Amniotic stem cell (primary cell): ENCODE measurements at places on chromosomes 3 and 15.

- no peak for DNase-seq
These were observed 49.6 kb upstream of the ICE2 start for GRCh38 chr15:60528530-60528929.

GRCh38 chr3:178823591-178824246 lies 247.9 kb downstream of the ZMAT3 start:
- no peak for DNase-seq

- DNase-seq = peak; percentile 25
These were observed 161.6 kb downstream of the GAP43 start for GRCh38 chr3:115784739-115785536.

- no peak for DNase-seq
These were observed 61.8 kb downstream of the OXNAD1 start for GRCh38 chr3:16326724-16327349.

DNA sequence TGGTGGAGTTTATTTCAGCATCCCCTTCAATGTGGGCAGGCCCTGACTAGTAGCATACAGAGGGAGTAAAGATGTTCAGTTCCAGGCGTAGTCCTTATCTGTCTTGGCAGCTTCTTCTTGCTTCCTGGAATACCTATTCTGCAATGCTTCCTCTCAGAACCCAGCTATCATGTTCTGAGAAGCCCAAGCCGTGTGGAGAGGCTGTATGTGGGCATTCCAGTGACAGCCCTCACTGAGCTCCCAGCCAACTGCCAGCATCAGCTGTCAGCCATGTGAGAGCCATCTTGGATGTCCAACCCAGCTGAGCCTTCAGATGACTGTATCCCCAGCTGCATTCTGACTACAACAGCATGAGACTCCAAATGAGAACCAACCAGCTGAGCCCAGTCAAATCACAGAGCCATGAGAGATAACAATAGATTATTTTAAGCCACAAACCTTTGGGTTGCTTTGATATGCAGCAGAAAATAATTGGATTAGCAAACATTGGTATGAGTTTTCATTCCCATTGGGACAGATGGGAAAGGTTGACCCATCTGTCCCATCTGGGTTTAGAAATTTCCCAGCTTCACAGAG lies 8.4 kb upstream of the CMTM7 start:
- DNase-seq = no peak

GRCh38 chr15:83665480-83665879 lies 11.6 kb downstream of the ADAMTSL3 start:
- no peak for DNase-seq

GRCh38 chr3:42741796-42742195 lies 31.3 kb downstream of the CCDC13 start:
- no peak for DNase-seq

DNA sequence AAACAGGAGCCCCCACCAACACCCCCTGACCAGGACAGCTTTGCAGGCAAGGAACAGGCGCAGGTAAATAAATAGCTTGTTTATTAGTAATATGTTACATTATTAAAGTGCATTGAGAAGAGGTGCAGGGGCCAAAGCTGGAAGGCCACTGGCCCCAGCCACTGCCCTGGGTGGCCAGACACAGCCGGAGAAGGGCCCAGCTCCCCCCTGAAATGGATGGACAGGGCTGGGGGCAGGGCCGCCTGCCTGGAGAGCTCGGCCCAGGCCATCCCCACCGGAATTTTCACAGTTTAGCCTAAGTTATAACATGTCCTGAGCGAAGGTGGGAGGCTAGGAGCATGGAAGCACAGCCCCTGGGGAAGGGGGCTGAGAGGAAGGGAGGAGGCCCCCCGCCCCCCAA lies 24.5 kb downstream of the SEMA7A start:
- DNase-seq = no peak

DNA sequence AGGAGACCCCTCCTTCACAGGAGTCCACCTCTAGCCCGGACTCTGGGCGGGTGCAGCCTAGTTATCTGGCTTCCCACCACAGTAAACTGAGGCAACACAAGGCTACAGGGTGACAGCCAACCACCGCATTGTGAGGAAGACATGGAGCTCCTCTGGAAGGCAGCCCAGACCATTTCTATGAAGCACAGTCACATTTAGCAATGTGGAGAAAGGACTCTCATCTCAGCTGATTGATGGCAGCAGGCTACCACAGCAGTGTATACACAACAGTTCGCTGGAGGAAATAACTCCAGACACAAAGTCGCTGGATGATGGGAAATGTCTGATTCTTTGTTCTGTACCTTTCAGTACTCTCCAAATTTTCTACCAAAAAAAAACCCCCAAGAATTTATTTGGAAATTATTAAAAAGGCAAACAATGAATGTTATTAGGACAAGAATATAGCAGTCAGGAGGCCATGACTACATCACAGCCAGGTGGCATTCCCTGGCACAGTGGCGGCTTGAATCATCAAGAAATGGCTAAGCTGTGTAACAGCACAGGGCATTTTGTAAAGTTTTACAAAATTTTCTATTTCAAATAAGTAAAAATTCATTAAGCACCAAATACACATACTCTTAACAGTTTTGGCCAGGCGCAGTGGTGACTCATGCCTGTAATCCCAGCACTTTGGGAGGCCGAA lies 40.1 kb downstream of the FAN1 start:
- no peak for DNase-seq

DNA sequence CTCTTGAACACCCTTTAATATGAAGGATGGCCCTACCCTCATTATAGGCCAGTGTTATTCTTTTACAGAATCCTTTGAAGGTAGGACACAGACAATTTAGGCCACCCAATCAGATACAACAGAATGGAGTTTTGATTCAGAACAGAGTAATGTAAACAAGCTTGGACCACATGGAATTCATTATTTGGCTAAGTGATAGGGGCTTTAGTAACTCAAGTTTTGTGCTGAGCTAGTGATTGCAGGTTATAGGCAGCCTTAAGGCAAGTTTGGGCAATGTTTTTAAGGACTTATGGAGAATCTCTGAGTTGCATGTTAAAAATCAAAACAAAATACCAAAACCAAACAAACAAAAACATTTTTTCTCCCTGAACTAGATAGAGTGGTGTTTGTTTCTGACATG lies 312.1 kb upstream of the ROBO1 start:
- DNase-seq = no peak

- no peak for DNase-seq
These were observed 49.5 kb downstream of the CGNL1 start for GRCh38 chr15:57425842-57426241.

DNA sequence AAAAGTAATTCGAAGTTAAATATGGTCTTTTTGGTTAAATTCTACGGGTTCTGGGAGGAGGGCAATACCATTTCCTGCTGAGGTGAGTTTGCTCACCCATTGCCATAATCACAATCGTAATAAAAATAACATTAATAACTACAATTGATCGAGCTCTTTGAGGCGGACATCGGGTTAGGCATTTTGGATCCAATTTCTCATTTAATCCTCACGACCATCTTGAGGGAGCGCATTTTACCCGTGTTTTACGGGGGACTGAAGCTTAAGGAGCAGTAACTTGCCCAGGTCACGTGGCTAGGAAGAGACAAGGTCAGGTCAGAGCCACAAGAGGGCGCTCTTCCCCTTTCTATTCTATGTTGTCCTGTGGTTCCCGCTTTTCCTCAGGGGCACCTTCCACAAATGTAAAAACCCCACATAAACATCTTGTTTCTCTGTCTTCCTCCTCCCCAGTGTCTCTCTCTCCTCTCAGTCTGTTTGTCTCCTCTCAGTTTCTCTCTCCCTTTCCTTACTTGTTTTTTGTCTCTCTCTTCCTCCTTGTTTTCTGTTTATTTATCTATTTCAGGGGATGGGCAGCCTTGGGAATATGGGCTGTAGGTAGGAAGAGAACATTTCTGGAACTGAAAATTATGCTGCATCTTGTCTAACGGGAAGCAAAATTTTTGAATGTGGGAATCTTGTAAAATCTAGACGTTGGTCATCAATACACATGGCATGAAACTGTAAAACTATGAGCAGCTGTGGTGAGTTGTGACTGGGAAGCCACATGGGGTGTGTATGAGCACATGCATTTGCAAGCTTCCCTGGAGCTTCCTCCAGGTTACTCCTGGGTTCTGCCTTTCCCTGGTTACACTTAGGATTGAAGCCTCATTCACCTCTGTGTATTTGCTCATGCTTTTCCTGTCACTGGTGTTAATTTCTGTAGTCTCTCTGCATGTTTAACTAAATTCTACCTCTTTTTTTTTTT lies 71.0 kb downstream of the SQOR start:
- DNase-seq = peak; percentile 63

GRCh38 chr3:155876503-155876902 lies 6.1 kb downstream of the GMPS start:
- DNase-seq = no peak

GRCh38 chr15:92922418-92923002 lies 22.4 kb downstream of the CHD2 start:
- no peak for DNase-seq

GRCh38 chr3:129036222-129037092 lies 24.1 kb upstream of the GP9 start:
- no peak for DNase-seq

DNA sequence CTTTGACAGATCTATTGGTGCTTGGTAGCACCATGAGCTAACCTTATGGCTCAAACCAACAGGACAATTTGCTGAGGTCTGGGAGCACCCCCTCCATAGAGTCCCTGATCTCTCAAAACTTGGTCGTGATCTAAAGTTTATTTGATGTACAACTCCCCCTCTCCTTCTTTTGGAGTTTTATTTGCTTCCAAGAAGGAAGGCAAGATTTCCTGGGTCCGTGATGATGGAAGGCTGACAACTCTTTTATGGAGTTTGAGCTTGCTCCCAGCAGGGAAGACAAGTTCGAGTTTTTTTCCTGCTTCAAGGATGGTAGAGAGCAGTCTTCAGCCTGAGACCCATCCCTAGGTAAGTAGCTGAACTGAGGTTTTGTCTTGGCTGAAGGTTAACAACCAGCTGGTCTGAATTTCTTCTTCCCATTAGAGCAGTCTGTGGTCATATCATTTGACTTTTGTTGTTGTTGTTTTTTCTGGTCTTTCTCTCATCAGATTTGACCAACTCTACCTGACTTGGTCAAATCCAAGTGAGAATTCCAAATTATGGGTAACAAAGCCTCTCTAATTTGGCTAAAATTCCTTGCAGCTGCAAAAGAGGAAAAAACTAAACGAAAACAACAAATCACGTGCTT lies 2.8 kb upstream of the MUC20 start:
- DNase-seq = no peak

GRCh38 chr3:51984269-51984647 lies 923 bp downstream of the ACY1 start:
- DNase-seq = no peak

DNA sequence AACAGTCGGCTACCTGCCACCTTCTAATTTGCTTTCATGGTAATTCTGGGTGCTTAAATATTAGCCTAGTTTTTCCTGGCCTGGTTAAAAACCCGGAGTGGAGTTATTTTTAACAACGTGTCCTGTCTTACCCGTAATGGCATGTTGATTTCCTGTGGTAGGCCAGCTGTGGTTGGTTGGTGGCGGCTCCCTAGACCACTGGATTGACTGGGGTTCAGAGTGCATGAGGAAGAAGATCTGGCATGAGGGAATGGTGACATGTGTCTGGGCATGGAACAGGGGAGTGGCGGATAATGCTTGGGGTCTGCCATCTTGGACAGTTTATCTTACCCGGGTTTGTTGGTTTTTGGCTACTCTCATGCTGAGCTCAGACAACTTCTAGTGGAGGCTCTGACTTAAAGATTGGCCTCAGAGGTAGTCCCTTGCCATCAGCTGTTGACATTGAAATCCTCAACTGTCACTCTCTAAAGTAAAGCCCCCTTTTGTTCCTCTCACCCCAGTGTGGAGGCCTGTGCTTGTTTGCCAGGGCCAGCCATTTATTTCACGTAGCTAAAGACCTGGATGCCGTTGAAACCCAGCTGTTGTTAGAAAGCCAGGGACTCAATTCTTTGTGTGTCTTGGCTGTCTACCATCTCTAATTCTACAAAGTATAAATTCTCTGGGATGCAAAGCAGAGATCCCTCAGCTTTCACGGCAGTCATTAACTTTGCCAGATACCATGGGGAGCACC lies 81.6 kb downstream of the DNASE1L3 start:
- no peak for DNase-seq

GRCh38 chr3:122687298-122687697 lies 6.7 kb downstream of the PARP14 start:
- no peak for DNase-seq

- DNase-seq = no peak
These were observed 29.1 kb downstream of the SEMA3G start for GRCh38 chr3:52415800-52416199.

DNA sequence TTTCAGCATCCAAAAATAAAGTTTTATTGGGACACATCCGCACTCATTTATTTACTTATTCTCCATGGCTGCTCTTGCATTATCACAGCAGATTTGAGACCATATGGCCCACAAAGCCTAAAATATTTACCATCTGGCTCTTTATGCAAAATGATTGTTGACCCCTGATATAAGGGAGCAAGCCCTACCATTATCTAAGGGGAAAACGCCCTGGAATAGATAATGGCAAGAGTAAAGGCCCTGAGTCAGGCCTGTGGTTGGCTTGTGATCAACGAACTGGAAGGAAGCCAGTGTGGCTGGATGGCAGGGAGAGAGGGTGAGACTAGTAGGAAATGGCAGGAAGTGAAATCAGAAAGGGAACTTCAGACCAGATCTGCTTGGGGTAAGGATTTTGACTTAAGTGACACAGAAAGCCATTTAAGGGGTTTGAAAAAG lies 24.6 kb upstream of the DMXL2 start:
- peak; percentile 15 for DNase-seq

DNA sequence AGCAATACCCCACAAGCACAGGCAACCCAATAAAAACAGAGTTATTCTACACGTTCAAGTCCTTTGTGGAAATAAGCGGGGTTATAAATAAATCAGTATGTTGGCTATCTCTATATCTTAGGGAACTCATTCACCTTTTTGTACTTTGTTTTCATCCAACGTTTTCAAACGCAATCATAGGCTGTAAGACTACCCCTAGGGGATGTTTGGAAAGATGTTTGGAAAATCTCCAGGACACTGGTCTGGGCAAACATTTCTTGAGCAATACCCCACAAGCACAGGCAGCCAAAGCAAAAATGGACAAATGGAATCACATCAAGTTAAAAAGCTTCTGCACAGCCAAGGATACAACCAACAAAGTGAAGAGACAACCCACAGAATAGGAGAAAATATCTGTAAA lies 70.1 kb downstream of the CLDN11 start:
- no peak for DNase-seq
